ENCODE measurements at places on chromosomes 11 and 22.

DNA sequence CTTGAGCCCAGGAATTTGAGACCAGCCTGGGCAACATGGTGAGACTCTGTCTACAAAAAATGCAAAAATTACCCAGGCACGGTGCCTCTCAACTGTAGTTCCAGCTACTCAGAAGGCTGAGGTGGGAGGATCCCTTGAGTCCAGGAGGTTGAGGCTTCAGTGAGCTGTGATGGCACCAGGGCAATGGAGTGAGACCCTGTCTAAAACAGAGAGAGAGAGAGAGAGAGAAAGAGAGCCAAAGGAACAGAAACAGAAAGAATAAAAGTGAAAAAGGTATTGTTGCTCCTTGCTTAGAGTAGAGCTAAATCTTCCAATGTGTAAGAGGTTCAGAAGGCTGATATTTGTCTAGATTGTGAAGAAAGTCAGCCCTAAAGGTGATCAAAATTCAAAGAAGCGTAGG is 8.9 kb upstream of the ETS1 start:
- DNase-seq: no peak

DNA sequence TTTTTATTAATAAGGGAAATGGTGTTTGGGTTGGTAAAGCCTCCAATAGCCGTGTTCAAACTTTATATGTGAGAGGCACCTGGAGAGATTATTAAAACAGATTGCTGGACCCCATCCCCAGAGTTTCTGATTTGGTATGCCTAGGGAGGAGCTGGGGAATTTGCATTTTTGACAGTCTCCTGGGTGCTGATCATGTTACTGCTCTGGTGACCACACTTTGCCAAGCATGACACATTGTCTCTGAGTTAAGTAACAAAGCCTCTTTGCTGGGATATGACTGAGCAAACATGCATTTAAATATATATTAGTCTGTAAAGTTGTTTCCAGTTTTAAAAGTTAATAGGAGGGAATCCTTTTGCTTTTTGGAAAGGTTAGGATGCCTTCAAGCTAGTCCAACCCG is 140.4 kb downstream of the NAV2 start:
- DNase-seq: no peak

DNA sequence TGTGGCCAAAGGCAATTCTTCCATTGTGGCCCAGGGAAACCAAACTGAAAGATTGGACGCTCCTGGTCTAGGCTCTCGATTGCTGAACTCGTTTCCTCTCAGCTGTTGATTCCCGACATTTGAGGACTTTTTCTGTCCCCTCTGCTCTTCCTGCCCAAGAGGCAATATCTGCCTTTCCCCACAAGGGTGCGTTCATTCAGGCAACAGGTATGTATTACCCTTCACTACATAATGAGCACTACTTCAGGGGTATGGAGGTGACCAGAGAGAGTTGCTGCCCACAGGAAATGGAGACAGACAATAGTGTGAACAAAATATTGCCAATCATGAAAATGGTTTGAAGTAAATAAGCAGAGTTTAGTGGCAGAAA is 8.2 kb downstream of the PTH start:
- DNase-seq: peak; percentile 8

DNA sequence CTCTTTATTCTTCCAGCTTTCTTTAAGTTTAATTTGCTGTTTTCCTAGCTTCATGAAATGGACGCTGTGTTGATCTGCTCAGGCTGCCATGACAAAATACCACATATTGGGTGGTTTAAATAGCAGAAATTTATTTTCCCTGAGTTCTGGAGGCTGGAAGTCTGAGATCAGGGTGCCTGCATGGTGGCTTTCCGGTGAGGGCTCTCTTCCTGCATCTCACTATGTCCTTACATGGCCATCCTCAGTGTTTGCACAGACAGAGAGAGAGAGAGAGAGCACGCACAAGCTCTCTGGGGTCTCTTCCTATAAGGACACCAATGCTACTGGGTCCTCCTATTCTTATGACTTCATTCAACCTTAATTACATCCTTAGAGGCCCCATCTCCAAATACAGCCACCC is 28.7 kb downstream of the MCAM start:
- no peak for DNase-seq

GRCh38 chr11:130908770-130909625 is 7.3 kb downstream of the SNX19 start:
- no peak for DNase-seq

- DNase-seq: no peak
Measured at GRCh38 chr11:112113539-112114457, 27.1 kb downstream of the SDHD start.

GRCh38 chr22:39859903-39860588 is 33.5 kb downstream of the ENTHD1 start:
- DNase-seq: no peak

GRCh38 chr11:6991227-6991626 is 28.9 kb downstream of the ZNF214 start:
- no peak for DNase-seq

GRCh38 chr11:73249853-73250783 is 22.0 kb upstream of the P2RY6 start:
- no peak for DNase-seq

DNA sequence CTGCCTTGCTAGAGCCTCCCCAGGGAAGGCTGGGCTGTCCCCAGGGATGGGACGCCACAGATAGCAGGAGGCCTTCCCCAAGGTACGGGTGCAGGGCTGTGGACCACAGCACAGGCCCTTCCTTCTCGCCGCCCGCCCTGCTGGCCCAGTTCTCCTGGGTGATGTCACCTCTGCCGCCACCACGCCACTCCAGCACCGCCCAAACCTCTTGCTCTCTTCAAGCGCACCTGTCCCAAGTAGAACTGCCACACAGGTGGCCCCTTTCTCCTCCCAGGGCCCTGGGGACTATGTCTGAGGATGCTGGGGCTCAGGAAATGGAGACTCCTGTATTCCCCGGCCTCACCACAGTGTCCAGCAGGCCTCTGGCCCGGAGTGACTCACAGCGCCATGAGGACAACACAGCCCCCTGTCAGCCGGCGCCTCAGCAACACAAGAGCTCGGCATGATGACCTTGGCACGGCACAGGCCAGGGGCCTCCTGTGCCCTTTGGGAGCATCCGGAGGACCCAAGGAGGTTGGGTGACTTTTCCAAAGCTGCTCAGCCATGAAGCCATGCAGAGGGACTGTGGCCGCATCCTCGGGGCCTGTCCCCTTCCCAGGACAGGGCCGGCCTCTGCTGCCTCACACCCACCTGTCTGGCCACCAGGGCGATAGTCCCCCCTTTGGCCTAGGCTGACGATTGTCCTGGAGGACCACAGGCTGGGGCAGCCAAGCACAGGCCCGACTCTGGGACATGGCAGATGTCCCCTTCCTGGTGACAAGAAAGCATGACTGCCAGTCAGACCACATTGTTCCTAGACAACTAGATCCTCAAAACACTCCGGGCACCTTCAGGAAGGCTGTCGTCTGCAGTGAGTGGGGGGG is 1023.5 kb downstream of the BRD1 start:
- no peak for DNase-seq

DNA sequence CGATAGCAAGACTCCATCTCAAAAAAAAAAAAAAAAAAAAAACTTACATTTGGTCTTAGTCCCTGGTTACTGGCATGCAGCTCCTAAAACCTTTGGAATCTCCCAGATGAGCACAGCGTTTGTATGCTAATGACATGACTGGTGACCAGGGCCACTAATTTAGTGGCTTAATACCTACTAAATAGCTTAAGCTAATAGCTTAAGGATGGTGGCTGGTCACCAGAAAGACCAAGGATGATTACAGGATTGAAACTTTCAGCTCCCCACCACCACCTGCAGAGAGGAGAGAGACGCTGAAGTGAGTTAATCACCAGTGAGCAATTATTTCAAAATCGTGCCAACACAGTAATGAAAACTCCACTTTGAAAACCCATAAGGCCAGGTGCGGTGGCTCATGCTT is 37.1 kb downstream of the DENND5A start:
- no peak for DNase-seq

DNA sequence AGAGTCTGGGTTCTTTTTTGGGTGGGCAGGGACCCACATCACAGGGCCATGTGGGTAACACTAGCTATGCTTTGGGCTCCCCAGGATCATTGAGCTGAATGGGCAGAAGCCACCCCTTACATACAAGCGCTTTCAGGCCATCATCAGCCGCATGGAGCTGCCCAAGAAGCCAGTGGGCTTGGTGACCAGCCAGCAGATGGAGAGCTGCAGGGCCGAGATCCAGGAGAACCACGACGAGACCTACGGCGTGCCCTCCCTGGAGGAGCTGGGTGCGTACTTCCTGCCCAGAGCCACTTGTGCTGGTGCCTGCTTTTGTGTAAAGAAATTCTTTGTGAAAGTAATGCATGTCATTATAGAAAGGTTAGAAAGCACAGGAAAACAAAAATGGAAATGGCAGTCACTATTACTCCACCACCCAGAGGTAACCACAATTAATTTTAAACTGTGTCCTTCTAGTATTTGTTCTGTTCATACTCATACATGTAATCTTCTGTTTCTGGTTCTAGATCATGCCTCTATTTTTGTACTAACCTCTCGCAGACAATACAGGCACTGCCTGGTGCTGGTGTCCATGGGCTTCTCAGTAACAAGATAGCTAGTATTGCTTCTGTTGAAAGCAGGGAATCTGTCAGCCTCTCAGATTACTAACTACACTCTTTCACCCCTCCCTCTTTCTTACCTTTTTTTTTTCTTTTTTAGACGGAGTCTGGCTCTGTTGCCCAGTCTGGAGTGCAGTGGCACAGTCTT is 13.7 kb downstream of the CRY2 start:
- DNase-seq: no peak

DNA sequence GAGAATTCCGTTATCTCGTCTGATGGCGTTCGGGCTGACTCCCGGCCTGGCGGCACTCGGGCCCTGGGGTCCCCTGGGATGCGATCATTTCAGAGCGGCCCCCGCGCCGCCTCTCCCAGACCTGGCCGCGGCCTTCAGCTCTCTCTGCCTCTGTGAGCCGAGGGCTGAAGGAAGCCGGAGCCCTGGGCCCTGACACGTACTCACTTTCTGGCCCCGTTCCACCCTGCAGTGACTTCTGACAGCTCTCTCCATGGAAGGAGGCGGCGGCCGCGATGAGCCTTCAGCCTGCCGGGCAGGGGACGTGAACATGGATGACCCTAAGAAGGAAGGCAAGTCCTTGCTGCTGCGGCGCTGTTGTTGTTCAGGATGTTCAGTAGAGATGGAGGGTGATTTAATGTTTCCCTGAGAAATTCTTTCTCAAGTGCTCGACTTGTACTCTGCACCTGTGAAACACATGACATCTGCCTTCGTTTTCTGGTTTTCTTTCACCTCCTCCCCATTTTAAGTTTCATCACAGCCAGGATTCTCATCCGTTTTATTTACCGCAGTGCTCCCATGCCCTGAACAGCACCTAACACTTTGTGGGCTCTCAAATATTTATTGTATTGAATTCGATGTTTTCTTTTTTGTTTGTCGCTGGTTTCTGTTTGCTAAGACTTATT is 612 bp downstream of the GTSE1 start:
- DNase-seq: no peak

GRCh38 chr11:123161376-123162030 is 33.5 kb downstream of the CLMP start:
- no peak for DNase-seq
